CD4-positive, alpha-beta T cell treated with Interleukin-21 for 1 hour (primary cell): ENCODE measurements at places on chromosomes 16 and 17.

DNA sequence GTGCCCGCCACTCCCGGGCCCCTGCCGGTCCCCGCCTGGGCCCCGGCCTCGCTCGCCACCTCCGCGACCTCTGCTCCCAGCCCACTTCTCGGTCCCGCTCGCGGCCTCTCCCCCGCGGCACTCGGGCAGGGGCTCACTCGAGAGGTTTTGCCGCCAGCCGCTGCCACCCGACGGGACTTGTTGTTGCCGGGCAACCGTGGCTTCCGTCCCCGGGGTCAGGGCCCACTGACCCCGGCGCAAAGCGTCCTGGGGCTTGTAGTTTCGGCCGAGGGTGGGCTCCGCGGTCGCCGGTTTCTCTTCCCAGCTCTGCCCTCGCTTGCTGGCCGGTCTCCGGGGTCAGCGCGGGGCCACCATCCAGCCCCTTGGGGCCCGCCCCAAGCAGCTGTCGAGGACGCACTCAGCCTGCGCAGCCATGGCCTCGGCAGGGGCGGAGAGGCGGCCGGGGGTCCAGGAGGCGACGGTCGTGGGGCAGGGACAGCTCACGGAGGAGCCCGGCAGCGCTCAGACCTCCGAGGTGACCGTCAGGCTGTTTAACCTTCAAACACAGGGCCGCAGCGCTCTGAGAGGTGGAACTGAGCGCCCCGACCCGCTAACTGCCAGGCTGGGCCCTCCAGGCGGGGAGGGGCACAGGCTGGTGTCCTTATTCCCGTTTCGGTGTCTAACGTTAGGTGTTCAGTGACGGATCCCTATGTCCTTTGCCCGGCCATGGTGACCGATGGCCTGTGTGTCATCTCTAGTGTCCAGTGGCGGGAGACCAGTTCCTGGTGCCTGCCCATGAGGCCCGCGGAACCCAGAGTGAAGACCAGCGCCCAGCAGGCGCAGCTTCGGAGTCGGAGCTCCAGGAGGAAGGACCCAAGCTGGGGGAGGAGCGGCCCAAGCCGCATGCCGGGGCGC lies at the start of the genes C16orf86 and ENKD1:
TSS of gene C16orf86 (plus strand) at position 256 of the 894 bp plus-strand sequence. CDS start at position 413, 157 bp downstream.
TSS of gene ENKD1 (minus strand) at position 192 of the 894 bp plus-strand sequence. CDS start 308 bp downstream, outside the sequence.
- peak; percentile 87 for DNase-seq

- DNase-seq: no peak
These were observed 3.8 kb upstream of the SLC47A2 start for GRCh38 chr17:19720210-19720475.

DNA sequence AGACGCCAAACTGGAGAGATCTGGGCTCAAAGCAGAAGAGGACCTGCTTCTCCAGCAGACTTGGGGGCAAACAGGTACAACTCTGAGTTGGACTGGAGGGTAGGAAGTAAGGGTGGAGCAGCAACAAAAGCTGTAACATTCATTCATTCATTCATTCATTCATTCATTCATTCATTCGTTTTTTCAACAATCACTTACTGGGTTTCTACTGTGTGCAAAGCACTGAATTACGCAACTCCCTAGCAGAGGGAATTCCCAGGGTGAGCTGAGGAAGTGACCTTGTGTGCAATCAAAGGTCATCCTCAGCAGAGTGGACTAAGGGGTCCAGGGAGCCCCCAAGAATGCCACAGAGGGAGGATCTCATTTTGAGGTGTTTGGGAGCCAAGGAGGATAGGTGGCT lies 231.1 kb upstream of the SDK2 start:
- no peak for DNase-seq

GRCh38 chr17:43406676-43407645 lies 8.2 kb downstream of the ARL4D start:
- no peak for DNase-seq

- DNase-seq: no peak
These were observed 14.1 kb upstream of the NLRP1 start for GRCh38 chr17:5598457-5598856.

GRCh38 chr17:82441691-82442487 lies 8.7 kb downstream of the CYBC1 start:
- DNase-seq: no peak

- DNase-seq: no peak
These were observed 17.9 kb upstream of the AP1G1 start for GRCh38 chr16:71826533-71827017.

DNA sequence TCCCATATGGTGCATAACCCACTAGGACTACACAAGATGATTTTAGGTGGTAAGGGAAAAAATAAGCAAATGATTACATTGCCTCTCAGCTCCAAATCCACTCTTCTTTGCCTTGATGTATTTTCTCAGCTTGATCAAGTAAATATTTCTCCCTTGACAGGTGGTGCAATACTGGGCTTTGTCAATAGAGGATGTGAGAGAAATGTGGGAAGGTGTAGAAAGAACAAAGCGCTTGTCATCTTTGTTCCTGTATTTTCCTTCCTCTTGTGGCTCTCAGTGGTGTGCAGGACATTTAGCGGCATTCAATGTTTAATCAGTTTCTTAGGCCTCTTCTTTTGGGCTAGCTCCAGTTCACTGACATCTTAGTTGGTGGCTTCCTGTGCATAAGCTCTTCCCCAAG lies 1165.8 kb upstream of the GOT2 start:
- no peak for DNase-seq

DNA sequence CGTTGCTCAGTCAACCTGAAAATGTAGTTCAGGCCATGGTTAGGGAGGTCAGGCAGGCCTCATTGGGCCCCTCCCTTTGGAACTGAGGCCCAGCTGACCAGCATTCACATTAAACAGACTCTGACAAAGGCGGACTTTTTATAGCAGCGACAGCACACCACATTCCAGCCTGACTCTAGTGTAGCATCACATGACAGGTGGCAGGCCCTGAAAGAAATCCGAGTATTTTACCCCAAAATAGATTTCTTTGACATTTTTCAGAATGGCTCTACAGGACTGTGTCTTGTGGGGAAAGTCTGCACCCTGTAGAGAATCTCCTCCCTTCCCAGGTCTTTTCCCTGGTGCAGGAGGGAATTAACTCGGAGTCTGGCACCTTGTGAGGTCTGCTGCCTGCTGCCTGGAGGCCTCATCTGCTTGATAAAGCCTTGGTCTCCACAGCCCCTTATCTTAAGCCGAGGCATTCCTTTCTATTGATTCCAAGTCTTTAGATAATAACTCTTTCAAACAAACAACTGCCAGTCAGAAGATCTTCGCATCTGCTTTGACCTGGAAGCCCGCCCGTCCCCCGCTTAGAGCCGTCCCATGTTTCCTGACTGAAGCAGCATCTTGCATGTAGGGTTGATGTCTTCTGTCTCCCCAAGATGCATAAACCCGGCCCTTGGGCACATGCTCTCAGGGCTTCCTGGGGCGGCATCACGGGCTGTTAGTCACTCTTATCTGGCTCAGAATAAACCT lies 44.0 kb upstream of the CAPN15 start:
- DNase-seq: no peak
